ENCODE measurements at places on chromosomes 4 and X.

- no peak for DNase-seq
Measured at GRCh38 chrX:130086447-130087206, 23.7 kb downstream of the ELF4 start.

DNA sequence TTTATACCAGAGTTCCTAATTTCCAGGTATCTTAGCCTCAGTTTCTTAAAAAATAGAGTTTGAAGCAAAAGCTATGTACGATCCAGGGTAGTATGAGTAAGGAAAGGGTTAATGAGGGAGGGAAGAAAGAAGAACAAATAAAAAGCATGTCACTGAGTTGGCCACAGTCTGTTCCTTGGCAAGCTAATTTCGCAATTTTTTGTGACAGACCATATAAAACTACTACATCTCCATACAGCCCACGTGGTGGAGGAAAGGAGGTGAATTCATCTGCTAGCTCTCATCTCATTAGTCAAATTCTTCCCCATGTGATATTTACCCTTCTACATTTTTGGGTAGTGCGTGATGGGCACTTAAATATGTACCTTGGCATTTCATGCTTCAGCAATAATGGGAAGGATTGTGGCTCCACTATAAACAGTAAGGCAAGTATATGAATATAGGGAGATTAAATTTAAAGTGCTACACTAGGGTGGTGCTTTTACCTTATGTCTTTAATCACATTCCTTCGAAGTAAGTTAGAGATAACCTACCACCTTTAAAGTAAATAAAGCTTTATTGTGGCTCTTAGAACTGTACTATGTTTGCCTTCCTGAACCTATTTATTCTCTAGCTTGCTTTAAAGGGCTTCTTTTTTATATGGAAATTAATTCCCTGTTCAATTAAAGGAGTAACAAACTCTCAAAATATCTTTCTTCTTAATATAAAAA, 102.1 kb upstream of the VAMP7 start:
- no peak for DNase-seq

DNA sequence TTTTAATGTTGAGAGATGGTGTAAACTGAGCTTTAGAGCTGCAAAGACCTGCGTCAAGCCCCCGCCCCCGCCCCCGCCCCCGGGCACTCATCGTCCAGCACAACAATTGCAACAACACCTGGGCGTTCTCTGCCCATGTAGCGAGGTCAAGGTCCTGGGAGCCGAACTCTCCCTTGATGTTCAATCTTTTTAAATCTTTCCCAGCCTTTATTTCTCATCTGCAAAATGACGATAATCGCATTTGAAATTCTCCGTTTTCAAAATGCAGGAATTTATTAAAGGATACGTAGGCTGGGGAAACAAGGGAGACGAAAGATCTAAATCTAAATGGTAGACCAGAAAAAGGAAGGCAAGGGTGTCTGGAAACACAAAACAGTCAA, 648 bp upstream of the MSMO1 start:
- DNase-seq, result no peak

DNA sequence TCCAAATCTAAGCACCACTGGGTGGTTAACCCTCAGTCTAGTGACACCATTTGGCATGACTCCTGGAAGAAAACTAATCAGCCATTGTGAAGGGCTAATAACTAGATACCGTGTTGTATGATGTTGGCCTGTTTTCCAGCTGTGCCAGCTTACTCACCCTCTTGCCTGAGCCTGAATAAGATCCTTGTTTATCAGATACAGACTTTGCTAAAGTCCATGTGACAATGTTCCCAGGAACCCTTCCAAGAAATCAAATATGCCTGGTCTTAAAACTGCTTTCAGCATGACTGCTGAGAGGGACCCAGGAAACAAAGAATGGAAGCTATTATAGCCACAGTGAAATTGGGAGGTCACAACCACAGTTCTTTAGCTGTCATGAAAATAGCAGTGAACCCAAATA, 640.8 kb upstream of the INTU start:
- DNase-seq, result no peak

- no peak for DNase-seq
Measured at GRCh38 chr4:164357957-164358356, 396.0 kb upstream of the SMIM31 start.

DNA sequence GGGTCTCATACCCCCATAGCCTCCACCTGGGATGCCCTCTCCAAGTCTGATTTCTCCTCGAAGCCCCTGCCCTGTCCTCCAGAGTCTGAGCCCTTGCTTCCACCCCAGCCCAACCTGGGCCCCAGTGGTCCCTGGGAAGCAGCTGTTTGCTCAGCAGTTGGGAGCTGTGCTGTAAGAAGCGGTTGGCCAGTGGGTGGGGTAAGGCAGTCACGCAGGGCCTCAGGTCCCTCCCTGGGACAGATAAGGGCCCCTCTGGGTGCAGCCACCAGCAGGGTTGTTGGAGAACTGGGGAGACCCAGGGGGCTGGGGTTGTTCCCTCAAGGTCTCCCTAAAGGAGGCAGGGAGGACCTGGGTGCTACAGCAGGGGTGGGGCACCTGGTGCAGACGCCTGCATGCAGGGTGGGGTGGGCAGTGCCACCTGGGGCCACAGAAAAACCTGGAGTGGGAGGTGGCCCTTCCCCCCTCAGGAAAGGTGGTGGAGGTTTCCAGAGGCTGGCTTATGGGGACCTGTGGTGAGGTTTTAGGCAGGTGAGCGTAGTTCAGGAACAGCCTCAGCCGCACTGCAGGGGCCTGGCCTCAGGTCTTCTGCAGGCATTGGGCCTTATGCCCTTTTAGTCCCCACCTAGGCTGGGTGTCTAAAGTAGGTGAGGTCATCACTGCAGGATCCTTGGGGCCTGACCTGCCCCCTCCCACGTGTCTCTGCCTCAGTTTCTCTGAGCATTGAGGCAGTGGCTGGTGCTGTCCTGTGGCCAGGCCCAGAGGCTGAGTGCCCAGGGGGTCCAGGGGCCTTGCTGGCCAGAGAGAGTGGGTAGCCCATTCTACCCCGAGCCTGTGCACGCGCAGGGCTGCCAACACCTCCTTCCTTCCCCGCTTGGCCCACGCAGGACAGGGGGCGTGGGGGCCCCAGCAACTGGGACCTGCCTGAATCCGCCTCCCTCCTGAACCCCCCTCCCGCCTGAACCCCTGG, 3.1 kb upstream of the SLC26A1 start:
- DNase-seq, result no peak

DNA sequence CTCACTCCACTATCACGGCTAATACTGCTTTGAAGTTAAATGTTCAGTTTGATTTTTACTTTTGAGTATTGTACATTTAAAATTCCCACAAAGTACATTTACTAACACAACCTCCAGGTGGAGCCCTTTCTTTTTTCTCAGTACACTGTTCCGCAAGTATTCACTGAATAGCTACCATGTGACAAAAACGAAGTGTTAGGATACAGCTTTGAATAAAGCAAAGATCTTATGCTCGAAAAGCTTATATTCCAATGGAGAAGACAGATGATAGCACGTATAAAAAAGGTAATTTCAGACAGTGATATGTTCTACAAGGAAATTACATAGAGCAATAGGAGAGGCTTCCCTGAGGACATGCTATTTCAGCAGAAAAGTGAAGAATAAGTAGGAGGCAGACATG, 60.7 kb upstream of the ABCG2 start:
- peak; percentile 21 for DNase-seq

- no peak for DNase-seq
Measured at GRCh38 chrX:153688071-153688470, 345 bp downstream of the SLC6A8 start.

DNA sequence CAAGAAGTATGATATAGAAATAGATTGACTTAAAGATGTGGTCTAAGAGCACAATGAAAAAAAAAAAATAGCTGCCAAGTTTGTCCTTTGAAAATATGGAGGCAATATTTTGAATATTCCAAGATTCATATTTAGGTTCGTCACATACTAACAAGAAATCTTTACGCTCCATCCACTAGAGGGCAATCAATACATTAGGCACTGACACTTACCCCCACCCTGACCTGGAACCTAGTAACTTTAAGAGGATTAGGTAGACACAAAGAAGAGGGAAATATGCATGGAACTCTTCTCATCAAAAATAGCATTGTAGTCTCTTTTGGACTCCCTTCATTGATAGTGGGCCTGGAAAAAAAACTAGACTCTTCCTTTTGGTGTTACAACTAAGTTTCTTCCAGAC, 1108.1 kb downstream of the PCDH19 start:
- DNase-seq, result no peak

GRCh38 chrX:3636803-3637202, 76.6 kb downstream of the PRKX start:
- DNase-seq, result no peak

- no peak for DNase-seq
Measured at GRCh38 chr4:189769131-189769530, 171.5 kb upstream of the FRG1 start.

GRCh38 chr4:17550549-17550948, 26.4 kb upstream of the LAP3 start:
- DNase-seq, result no peak

DNA sequence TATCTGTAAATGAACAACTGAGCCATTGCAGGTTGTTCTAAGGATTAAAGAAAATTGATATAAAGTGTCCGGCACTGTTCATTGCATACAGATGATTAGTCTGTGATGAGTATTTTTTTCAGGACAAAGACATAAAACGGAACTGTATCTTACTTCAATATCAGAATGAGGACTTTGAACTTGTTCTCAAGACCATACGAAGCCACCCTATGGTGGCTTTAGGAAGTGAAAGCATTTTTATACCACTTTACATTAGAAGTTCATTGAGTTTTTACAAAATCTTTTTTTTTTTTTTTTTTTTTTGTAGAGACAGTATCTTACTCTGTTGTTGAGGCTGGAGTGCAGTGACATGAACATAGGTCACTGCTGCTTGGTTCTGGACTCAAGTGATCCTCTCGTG, 45.2 kb upstream of the TRIM2 start:
- no peak for DNase-seq

DNA sequence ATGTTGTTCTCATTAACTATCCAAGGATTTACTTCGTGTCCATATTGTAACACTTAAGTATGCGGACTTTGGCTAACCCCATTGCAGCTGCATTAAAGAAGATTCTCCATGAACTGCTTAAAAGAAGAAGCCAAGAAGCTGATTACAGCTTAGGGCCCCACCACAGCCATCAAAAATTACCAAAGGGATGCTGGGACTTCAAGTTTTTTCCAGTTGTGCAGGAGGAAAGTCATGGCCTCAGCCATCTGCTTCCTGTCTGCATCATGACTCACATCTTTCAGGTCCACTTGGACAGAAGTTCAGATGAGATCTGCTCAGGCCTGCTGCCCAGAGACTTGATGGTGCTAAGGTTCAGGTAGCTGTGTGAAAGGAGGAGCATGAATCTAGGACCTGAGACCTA, 38.8 kb upstream of the CAPN6 start:
- no peak for DNase-seq

- no peak for DNase-seq
Measured at GRCh38 chr4:153638999-153639398, 45.1 kb upstream of the TLR2 start.

GRCh38 chrX:65894133-65894532, 145.7 kb downstream of the VSIG4 start:
- DNase-seq, result no peak

DNA sequence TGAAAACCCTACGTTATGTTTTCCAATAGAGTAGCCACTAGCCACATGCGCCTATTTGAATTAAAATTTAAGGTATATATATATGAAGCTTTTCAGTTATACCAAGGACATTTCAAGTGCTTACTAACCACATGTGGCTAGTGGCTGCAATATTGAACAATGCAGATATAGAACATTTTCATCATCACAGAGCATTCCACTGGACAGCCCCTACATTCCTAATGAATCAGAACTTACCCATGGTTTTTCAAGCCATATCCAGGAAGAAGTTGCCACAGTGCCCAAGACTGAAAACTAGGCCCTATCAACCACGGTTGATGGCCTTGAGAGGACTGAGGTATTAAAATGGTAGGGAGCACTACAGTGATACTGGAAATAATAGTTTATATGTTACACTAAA, 29.7 kb downstream of the NEK1 start:
- DNase-seq, result no peak

DNA sequence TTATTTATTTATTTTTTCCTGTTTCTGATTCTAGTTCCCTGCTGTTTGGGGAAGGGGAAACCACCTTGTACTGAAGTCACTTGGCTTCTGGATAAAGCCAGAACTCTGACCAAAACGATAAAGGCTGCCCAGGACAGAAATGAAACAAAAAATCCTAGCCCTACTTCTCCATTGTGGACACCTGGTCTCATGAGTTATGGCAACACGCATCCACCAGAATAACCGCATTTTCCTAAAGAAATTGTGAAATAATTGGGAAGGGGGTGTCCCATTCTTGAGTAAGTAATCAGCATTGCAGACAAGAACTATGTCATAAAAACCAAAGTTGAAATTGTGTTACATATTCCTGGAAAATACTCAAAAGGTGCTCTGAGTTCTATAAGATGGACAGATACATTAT, 42.1 kb downstream of the SLC9A7 start:
- DNase-seq, result no peak

DNA sequence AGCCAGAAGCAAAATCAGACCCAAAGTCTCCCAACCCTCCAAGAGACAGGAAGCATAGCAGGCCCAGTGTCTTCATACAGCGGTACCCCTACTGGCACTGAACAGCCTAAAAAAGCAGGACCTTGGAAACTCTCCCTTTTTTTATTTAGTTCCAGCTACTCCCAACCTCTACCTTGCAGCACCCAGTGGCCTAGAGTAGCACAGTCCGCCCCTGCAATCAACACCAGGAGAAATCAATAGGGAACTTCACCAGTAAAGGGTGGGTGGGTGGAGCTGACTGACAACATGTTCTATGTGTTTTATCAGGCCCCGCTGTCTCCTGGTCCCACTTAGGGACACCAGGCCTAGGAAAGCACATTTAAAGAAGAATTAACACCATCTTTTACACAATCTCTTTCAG, 378.5 kb upstream of the CT83 start:
- DNase-seq, result no peak

- DNase-seq, result no peak
Measured at GRCh38 chr4:140372751-140373327, 607 bp upstream of the SCOC start.

- no peak for DNase-seq
Measured at GRCh38 chr4:13694256-13694655, 66.7 kb upstream of the BOD1L1 start.

DNA sequence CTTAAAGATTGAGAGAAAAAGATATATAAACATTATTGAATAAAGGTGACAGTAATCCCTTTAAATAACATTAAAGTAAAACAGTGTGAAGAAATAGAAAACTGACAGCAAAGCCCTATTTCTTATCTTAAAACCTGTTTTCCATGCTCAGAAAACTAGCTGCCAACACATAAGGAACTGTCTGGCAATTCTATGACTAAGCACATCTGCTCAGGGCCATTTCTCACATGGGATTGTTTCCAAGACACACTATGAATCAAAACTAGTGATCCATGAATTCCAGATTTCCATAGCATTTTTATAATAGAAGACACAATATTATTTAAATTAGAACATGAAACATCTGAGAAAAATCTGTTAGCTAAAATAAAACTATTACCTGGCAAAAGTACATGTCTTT, 113.4 kb downstream of the SCLT1 start:
- peak; percentile 13 for DNase-seq

DNA sequence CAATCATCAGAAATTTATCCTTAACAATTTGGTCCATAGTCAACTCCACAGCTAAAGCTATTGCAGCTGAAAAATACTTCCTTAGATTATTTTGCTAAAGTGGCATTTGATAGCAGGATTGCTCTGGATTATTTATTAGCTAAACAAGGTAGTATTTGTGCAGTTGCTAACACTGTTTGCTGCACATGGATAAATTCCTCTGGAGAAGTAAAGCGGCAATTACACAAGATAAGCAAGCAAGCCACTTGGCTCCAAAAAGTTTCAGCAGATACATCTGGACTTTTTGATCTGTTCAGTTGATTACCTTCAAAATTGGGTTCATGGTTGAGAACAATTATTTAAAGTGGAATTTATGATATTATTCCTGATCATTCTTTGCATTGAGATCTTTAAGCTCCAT, 971.5 kb downstream of the C4orf33 start:
- no peak for DNase-seq
